ENCODE measurements at places on chromosomes 2 and 18. TPM values are rescaled to one million over a fixed set of nuclear protein-coding genes. Genes with fewer than 3 reads are reported as not detected.

Gene PSD4
- 2.9 TPM for total RNA-seq

- no peak for DNase-seq
Observed at GRCh38 chr18:60978338-60978737, 354.9 kb upstream of the CDH20 start.

Gene RETREG2
- total RNA-seq, result 41.1 TPM

Gene POTEJ
- total RNA-seq, result not detected

GRCh38 chr2:144237830-144238627 is 281.9 kb downstream of the ZEB2 start:
- DNase-seq, result no peak

Gene ALKAL2
- total RNA-seq, result 1.3 TPM

DNA sequence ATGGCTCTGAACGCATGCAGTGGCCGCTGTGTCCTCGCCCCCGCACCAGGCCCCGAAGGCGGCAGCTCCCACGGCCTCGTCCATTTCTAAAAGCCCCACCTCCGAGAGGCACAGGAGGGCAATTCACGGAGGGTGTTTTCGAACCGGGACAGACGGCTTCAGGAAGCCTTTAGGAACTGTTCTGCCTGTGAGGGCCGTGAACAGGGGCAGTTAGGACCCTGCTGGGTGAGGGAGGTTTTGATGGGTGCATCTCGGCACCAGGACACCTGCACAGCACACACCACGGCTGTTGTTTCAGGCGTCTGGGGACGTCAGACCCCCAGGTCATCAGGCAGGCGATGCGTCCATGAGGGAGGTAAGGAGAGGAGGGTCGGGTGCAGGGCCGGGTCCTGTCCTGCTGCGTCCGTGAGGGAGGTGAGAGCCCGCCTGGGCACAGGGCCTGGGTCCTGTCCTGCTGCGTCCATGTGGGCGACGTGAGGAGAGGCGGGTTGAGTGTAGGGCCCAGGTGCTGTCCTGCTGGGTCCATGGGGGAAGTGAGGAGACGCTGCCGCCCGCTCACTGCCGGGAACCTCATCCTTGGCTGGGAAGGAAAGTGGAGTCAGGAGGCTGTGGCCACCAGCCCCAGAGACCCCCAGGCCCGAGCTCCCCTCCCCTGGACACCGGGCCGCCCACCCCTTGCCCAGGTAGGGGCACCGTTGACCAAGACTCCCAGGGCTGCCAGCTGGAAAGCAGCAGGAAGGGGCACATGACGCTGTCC is 25.5 kb upstream of the KCNG2 start:
- no peak for DNase-seq

- DNase-seq, result no peak
Observed at GRCh38 chr2:204625135-204625534, 79.9 kb downstream of the PARD3B start.

GRCh38 chr2:216491793-216492596 is 6.6 kb upstream of the RPL37A start:
- DNase-seq, result no peak

- DNase-seq, result no peak
Observed at GRCh38 chr2:240532031-240532775, 25.6 kb downstream of the ANKMY1 start.

Gene SLC66A3
- total RNA-seq, result 6.8 TPM

Gene RND3
- total RNA-seq, result 25.1 TPM

Gene KCNK3
- total RNA-seq, result 2.8 TPM

Measured in left ventricle myocardium superior (tissue), 1 donor.